Hair follicular keratinocyte (primary cell): ENCODE measurements at places on chromosomes 4 and X. TPM values are rescaled to one million over a fixed set of nuclear protein-coding genes. Genes with fewer than 3 reads are reported as not detected.

The BTC gene
- 0.23 and 0.47 TPM in 2 replicates for total RNA-seq

The OR13H1 gene
- total RNA-seq = not detected in 2 replicates

The SLC6A14 gene
- 0.04 and 0.16 TPM in 2 replicates for total RNA-seq

The PTPN13 gene
- 40.0 and 48.6 TPM in 2 replicates for total RNA-seq

The GUCY2F gene
- total RNA-seq = not detected in 2 replicates

The FGD1 gene
- total RNA-seq = 12.2 and 12.3 TPM in 2 replicates

The TGIF2LX gene
- total RNA-seq = not detected in 2 replicates

The SPANXC gene
- total RNA-seq = not detected in 2 replicates

The GLRA2 gene
- total RNA-seq = not detected in 2 replicates

The MAGED4 gene
- 1.7 and 10.2 TPM in 2 replicates for total RNA-seq

The GAGE12J gene
- total RNA-seq = not detected in 2 replicates

The SMIM10 gene
- 0.27 TPM in 1 of 2 replicates, not detected in the other for total RNA-seq

The PHF8 gene
- 6.0 and 6.8 TPM in 2 replicates for total RNA-seq

The USP27X gene
- 1.9 and 2.1 TPM in 2 replicates for total RNA-seq

The ARHGAP4 gene
- 0.84 and 2.0 TPM in 2 replicates for total RNA-seq

The HSFX1 gene
- 0.08 TPM in 2 replicates for total RNA-seq

The TEX13C gene
- not detected in 2 replicates for total RNA-seq

The PPEF2 gene
- total RNA-seq = not detected in 2 replicates

The CXCL5 gene
- 20.4 and 48.7 TPM in 2 replicates for total RNA-seq

The MMRN1 gene
- total RNA-seq = not detected in 2 replicates

The OTC gene
- not detected in 2 replicates for total RNA-seq

The ETDA gene
- total RNA-seq = not detected in 2 replicates

The INTS6L gene
- total RNA-seq = 3.2 and 4.8 TPM in 2 replicates

The CFI gene
- not detected in 2 replicates for total RNA-seq

The HSPA4L gene
- 18.5 and 26.4 TPM in 2 replicates for total RNA-seq

The HELT gene
- not detected in 2 replicates for total RNA-seq

The SERPINA7 gene
- total RNA-seq = not detected in 2 replicates

The UBA1 gene
- total RNA-seq = 154 and 170 TPM in 2 replicates
